ENCODE measurements at places on chromosomes 7 and 10.

DNA sequence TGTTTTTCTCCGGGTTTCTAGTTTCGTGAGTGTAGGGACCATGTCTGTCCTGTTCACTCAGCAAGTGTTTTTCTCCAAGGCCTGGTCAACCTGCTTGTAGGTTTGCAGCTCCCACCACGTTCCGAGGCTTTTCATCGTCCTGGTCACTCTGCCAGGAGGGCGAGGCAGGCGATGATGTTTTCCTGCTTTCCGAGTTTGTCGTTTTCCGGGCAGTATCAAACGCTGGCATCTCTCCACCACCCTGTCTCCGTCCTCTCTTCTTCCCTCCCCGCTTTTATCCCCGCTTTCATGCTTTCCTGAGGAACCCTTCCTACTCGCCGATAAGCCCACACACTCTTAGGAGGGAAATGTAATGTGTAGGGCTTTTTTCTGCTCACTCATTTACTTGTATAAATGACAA is 11.2 kb downstream of the IQCE start:
- no peak for DNase-seq

GRCh38 chr10:3784510-3785250 is at the start of gene KLF6:
Gene KLF6 (minus strand): TSS chr10:3785209. CDS start chr10:3785014, 195 bp downstream.
- DNase-seq = peak; percentile 73

- peak; percentile 43 for DNase-seq
Measured at GRCh38 chr7:41058986-41059741, 643.7 kb downstream of the INHBA start.

DNA sequence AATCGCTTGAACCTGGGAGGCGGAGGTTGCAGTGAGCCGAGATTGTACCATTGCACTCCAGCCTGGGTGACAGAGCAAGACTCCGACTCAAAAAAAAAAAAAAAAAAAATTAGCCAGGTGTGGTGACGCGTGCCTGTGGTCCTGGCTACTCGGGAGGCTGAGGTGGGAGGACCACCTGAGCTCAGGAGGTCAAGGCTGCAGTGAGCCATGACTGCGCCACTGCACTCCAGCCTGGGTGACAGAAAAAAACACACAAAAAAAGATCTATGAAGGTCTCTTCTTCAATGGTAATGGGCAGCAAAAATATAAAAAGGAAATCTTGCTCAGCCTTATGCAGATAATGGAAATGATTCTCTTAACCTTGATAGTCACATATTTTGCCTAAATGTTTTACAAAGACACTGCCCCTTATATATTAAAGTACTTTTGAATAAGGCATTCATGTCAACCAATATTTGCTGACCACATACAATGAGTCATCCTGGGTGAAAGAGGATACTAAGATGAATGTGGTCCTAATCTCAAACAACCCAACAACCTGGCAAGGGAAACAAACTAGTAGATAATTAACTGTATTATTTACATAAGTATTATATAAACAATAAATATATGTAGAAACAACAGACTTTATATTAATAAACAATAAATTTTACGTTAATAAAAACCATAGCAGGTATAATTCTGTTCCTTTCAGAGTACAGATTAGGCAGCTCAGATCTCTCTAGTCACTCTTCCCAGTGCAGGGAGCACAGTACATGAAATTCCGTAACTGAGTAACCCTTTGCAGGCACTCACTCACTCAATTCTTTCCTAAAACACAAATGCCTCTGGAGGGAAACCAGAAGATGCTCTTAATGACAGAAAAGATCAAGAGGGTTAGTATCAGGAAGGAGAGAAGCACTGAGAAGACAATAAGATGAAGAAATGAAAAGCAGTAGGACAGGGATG is 8.1 kb downstream of the TOMM7 start:
- no peak for DNase-seq

- DNase-seq = peak; percentile 86
Measured at GRCh38 chr7:1385809-1386622, 73.3 kb downstream of the MICALL2 start.

- no peak for DNase-seq
Measured at GRCh38 chr10:47285381-47286115, 14.4 kb upstream of the GDF10 start.

All from H7 (cell line).